Spleen (tissue), 13 donors: ENCODE measurements at places on chromosomes 2 and 18.

GRCh38 chr2:28447086-28447485 lies 48.8 kb upstream of the PLB1 start:
- no peak for DNase-seq

- DNase-seq = no peak
Observed at GRCh38 chr2:45329045-45329677, 281.9 kb downstream of the SRBD1 start.

- DNase-seq = no peak
Observed at GRCh38 chr2:197140045-197140444, 170.5 kb downstream of the ANKRD44 start.

GRCh38 chr2:184877909-184878308 lies 279.6 kb downstream of the ZNF804A start:
- no peak for DNase-seq

DNA sequence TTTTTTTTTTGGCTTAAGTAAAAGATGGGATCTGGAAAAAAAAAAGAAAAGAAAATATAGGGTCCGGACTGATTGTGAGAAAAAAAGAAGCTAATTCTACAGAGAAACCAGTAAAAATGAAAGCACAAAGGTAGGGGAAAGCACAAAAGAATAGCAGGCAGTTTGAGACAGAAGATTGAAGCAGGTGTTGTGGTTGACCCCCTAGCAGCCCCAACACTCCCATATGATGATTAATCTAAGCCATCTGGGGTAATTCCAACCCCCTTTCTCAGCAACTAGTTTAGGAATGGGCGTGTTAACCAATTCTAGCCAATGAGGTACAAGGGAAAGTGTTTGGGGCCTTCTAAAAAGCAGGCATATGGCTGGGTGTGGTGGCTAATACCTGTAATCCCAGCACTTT lies 77.0 kb downstream of the MBD2 start:
- no peak for DNase-seq

DNA sequence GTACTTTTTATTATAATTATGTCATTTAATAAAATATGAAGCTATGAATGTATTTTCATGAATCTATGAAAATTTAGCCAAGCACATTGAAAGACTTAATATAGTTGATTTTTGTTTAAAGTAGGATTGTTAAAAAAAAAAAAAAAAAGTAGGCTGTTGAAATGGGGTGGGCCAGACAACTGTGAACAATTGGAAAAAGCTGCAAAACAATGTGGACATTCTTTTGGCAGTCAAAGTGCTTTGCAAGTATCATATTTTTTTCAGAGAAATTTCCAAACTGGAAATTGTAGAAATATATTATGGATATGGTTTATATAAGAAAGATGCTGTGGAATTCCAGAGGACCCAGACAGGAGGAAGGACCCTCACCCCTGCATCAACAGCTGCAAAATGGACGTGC lies 82.1 kb downstream of the ETAA1 start:
- DNase-seq = no peak

DNA sequence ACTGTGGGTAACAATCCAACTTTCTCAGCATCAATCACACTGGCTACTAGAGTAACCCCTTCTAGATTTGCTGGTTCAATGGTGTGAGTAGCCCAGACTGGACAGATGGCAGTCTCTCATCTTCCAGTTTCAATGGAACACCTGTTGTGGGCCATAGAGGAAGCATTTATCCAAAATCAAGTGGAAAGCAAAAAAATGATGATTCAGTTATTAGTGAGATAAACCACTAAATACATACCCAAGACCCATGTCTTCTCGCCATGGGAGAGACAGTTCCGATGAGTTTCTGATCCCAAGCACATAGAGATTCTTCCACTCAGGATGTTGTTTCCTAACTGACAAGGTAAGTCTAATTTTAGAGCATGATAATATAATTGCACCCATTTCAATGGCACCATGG lies 194.0 kb downstream of the IRS1 start:
- DNase-seq = no peak

DNA sequence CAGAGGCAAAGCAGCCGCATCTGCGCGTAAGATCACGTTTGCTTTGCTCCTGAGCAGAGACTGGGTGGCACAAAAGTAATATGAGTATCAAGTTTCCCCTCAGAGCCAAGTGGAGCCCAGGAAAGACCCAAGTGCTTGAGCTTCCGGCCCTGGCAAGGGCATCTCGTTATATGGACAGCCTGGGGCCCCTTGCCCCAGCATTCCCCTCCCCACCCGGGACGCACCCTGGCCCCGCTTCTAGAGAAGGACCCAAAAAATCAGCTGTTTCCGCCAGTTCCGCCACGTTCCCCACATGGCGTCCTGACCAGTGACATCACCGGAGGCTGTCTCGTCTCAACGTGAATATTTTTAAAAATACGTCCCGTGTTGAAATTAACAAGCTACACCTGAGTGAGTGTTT lies 135.1 kb downstream of the NFATC1 start:
- peak; percentile 63 for DNase-seq

GRCh38 chr18:78642296-78642951 lies 337.2 kb upstream of the SALL3 start:
- DNase-seq = no peak

DNA sequence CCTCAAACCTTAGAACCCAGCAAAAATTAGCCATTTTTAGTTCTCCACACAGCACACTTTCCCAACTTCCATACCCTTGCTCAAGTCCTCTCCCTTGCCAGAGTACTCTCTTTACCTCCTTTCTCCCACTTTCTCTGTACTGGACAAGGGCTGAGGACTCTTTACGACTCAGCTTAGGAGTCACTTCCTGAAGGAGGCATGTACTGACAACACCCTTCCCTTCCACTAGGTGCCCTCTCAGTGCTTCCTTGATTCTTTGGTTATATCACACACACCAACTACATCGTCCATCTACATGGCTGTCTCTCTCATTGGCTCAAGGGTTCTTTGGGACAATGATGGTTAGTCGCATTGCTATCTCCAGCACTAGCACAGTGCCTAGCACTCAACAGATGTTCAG lies 5.2 kb upstream of the C18orf63 start:
- no peak for DNase-seq

- no peak for DNase-seq
Observed at GRCh38 chr2:183123959-183124221, 353 bp upstream of the NUP35 start.

DNA sequence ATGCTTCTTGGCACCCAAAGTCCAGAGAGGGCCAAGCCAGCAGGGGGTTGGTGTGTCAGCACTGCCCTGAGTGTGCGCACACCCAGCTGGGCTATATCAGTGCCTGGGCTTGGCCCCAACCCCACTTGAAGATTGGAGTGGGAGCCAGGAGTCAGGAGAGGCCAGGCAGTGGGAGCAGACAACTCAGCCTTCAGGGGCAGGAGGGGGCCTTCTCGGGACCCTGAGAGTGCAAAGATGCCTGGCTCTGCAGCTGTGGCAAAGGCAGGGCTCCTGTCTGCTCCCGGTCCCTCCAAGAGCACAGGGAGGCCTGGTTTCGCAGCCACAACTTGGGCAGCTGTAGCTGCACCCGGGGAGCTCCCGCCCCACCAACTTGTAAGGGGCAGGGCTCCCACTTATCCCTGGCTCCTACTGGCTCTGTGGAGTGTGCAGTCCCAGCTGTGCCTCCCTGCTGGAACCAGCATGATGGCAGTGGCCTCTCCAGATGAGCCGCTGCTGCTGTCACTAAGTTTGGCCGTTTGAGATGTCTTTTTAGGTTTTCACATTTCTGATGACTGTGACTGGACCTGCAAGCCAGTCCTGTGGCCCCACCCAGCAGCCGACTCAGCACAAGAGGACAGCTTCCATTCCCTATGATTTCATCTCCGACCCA lies 148.8 kb upstream of the HS6ST1 start:
- DNase-seq = no peak

GRCh38 chr2:71691747-71692441 lies 238.5 kb downstream of the DYSF start:
- peak; percentile 71 for DNase-seq

DNA sequence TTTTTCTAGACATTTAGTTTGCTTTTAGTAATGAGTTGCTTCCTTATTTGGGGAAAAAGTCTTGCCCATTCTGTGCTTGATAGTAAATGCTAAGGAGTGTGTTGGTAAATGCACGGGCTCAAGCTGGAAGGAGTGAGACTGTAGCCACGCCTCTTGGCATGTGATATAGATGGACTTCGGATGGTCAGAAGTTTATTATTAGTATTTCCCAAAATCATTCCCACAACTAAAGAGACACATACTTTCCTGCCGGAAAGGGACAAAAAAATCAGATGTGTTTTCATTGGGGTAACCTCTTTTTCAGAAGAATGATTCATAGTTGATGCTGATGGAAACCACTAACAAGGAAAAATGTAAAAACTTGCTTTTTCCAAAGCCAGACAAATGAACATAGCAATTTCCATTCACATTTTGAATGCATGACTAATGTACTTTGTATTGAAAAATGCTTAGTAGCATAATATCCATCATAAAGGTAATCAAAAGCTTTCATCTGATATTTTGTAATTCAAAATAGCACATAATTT lies 133.2 kb downstream of the ZNF532 start:
- DNase-seq = no peak

- DNase-seq = no peak
Observed at GRCh38 chr2:80393991-80394390, 89.4 kb upstream of the LRRTM1 start.

DNA sequence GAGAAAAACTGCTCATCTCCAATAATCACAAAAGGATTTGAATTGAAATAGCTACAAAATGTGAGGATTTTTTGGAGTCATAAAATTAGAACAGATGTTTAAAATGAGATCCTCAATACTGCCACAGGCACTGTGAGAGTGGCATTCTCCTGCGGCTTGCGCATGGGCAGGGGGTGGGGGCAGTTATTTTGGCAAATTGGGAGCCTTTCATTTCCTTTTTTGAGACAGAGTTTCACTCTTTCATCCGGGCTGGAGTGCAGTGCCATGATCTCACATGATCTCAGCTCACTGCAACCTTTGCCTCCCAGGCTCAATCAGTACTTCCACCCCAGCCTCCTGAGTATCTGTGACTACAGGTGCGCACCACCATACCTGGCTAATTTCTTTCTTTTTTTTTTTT lies 42.4 kb downstream of the POMC start:
- peak; percentile 32 for DNase-seq

GRCh38 chr2:196249860-196250259 lies 78.5 kb upstream of the STK17B start:
- no peak for DNase-seq

- no peak for DNase-seq
Observed at GRCh38 chr2:105788670-105789290, 44.1 kb downstream of the NCK2 start.

DNA sequence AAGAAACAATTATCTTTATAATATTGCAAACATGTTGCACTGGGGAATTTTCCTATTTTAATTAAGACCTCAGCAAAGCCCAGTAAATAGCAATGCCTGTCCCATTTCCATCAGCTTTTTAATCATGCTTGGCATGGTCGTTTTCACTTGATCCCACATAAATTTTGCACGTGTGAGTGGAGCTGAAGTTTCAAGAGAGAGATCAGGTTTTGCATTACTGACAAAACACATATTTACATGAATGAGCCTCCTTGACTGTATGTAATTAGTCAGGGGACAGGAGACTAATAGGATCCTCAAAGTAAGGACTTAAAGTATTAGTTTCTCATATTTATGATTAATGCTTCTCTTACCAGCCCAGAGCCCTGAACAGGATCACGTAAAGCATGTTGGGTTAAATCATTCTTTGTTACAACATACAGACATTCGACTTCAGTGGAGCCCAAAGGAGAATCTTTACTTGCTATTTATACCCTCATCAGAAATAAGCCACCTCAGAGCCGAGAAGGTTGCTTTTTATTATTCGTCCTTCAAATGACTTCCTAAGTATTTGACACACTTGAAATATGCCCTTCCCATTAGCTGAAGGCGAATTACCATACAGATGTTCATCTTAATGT lies 711.3 kb downstream of the GALR1 start:
- no peak for DNase-seq

DNA sequence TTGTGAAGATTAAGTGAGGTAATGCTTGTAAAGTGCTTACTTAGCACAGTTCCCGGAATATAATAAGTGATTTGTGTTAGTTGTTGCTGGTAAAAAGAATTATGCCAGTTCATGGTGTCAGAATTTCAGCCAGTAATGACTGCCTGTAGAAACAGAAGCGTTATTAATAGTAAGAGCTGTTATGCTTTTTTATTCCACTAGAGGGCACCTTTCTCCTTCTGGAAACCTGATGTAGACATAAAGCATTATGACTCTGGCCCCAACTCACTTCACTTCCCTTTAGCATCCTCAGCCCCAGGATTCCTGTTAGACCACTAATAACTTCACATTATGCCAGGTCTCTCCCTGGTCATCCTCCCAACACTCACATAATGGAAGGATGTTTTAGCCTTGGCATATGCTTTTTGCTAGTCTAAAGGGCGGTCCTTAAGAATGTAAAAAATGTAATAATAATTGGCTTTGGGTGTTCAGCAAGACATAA lies 34.9 kb downstream of the C18orf54 start:
- no peak for DNase-seq

DNA sequence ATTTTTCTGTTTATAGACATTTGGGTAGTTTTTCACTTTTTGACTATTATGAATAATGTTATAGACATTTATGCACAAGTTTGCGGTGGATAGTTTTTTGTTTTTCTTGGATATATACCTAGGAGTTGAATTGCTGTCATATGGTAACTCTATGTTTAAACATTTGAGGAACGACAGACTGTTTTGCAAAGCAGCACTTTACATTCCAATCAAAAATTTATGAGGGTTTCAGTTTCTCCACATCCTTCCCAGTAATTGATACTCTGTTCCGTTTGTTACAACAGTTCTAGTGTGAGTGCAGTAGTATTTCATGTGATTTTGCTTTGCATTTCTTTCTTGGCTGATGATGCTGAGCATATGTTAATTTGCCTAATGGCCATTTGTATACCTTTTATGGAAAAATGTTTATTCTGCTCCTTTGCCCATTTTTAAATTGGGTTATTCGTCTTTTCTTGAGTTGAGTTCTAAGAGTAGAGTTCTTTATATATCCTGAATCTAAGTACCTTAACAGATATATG lies 617.3 kb upstream of the LRATD1 start:
- DNase-seq = no peak

GRCh38 chr18:23244401-23244800 lies 109.1 kb downstream of the CABLES1 start:
- DNase-seq = no peak

GRCh38 chr2:112794131-112794733 lies 9.9 kb upstream of the IL1A start:
- no peak for DNase-seq

GRCh38 chr2:37167636-37168180 lies 10.9 kb upstream of the EIF2AK2 start:
- DNase-seq = no peak

GRCh38 chr2:10591207-10591606 lies 98.6 kb downstream of the NOL10 start:
- DNase-seq = no peak

GRCh38 chr2:33015421-33016142 lies 68.8 kb downstream of the LTBP1 start:
- no peak for DNase-seq

DNA sequence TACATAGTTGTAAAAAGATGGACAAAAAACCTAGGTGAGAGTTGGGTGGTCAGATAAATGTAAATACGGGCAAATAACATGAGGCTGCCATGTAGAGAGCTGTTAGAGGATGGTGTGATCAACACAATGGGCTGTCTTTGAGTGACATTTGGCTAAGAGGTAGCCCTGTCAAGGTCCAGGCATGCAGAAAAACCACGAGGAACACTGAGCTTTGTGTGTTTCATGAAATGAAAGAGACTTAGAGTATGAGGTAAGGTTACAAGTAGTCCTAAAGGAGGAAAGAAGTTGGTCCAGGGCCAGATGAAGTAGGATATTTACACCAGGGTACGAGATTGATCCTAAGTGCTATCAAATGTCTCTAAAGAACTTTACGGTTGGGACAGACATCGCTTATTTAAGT lies 160.9 kb downstream of the RDH14 start:
- DNase-seq = no peak

GRCh38 chr18:75830828-75831227 lies 403.3 kb upstream of the SMIM21 start:
- DNase-seq = no peak
